ENCODE measurements at places on chromosomes 12 and 14. TPM values are rescaled to one million over a fixed set of nuclear protein-coding genes. Genes with fewer than 3 reads are reported as not detected.

DNA sequence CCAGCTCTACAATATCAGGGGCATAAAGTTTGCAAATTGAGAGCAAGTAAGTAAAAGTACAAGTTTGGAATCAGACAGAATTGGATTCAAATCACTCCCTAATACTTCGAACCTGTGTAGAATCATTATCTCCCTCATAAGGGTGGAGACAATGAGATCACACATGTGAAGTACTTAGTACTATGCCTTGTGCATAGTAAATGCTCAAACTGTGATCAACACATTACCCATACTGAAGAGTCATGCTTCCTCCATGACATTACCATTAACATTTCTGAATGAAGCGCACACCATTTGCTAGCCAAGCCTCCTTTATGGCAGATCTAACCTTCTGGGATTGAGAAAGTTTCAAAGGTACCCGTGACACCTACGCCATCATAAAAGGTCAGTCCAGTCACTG is 26.6 kb upstream of the NRDE2 start:
- DNase-seq: no peak
- no peaks in the 10 kb centered on the region for H3K4me1 ChIP-seq
- no peaks in the 10 kb centered on the region for H3K36me3 ChIP-seq
- peaks cover 30% of the 10 kb centered on the region for H3K27me3 ChIP-seq
- no peak overlapping the region for H3K4me3 ChIP-seq

DNA sequence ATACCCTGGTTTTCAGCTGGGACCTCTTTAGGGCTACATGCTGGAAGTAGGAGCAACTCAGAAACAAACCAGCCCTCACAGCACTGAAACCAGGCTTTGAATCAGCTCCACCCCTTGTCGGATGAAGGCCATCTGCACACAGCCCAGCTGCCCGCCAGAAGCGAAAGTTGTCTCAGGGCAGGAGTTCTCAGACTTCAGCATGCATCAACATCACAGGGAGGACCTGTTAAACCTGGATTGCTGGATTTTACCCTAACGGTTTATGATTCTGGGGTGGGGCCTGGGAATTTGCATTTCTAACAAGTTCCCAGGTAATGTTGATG is 10.9 kb downstream of the SYNDIG1L start:
- no peak for DNase-seq
- peaks cover 15% of the 10 kb centered on the region for H3K4me1 ChIP-seq
- H3K4me3 ChIP-seq: no peak overlapping the region
- H3K36me3 ChIP-seq: no peaks in the 10 kb centered on the region

DNA sequence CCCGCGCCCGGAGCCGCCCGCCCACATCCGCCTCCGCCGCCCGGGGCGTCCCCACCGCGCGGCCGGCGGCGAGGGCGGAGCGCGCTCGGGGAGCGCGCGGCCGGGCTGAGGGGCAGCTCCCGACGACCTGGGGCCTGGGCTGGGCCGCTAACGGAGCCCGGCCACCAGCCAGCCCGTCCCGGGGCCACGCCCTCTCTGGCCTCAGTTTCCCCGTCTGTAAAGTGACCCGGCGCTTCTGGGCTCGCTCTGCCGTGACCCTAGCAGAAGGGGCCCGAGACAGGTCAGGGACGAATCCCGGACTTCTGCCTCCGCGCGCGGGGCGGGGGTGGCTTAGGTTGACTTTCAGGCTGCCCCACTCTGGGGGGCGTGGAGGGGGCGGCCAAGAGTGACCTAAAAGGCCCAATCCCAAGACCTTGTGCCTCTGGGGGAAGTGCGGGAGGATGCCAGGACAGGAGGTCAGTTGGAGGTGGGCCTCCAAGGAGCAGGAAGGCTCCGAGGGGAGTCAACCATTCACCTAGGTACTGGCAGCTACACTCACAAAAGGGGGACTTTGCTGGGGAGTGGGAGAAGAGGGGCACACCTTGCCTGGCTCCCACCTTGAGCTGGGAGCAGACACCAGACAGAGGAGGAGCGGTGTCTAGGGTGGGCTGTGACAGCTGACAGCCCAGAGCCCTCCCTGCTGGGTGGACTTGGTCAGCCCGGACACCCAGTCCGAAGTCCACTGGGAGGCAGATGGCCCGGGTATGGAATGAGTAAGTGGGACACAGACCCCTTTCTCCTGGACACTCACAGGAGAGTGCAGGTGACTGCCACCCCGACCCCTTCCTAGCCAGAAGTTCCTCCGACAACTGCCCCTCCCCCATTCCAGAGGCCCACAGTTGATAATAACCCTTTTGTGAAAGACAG is 486 bp upstream of the AKT1 start:
- DNase-seq: no peak
- H3K36me3 ChIP-seq: no peaks in the 10 kb centered on the region
- H3K4me1 ChIP-seq: peaks cover 38% of the 10 kb centered on the region
- peak overlapping the region; percentile 90 for H3K4me3 ChIP-seq
- peaks cover 41% of the 10 kb centered on the region for H3K27me3 ChIP-seq
- no peak overlapping the region for H3K27ac ChIP-seq

DNA sequence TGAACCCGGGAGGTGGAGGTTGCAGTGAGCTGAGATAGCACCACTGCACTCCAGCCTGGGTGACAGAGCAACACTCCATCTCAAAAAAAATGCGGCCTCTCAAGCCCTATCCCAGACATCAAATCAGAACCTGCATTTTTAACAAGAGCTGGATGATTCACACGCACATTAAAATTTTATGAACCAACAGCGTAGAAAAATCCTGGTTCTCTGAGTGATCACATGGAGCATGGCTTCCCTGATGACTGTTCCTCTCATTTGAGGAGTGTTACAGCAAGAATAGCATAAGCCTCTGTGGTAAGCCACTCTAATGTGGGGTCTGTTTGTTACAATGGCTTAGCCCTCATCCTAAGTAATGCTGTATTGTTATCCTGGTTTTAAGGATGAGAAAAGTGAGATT is 163.6 kb downstream of the BRMS1L start:
- no peak overlapping the region for H3K27ac ChIP-seq
- H3K4me3 ChIP-seq: no peak overlapping the region
- DNase-seq: no peak
- H3K27me3 ChIP-seq: peaks cover 3% of the 10 kb centered on the region

DNA sequence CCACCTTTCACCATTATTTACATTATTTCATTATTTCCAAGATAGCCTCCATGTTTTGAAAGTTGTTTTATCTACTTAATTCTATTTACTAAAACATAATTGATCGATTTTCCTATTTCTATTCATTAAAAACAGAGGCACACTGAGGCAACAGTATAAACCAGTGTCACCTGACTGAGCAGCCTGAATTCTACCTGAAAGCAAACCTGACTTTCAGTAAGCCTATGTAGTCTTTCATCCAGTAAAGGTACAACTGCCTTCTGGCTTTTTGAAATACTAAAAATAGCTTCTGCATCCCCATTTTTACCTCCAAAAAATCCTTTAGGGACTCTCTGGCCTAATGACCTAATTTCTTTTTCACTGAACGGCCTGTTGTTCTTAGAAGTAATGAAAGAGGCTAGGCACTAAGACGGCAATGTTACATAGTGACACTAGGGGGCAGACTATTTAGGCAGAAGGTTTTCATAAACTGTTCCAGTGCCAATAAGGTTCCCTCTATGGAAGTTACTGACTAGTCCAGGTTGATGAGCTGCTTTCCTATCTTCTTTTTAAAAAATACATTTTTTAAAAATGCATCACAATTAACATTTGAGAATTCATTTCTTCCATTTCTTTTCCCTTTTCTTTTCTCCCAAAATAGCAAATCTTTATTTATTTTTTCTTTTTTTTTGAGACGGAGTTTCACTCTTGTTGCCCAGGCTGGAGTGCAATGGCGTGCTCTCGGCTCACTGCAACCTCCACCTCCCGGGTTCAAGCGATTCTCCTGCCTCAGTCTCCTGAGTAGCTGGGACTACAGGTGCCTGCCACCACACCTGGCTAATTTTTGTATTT is 17.5 kb downstream of the ANAPC5 start:
- peaks cover 5% of the 10 kb centered on the region for H3K36me3 ChIP-seq
- H3K4me3 ChIP-seq: no peak overlapping the region
- H3K27ac ChIP-seq: no peak overlapping the region
- H3K4me1 ChIP-seq: no peaks in the 10 kb centered on the region

DNA sequence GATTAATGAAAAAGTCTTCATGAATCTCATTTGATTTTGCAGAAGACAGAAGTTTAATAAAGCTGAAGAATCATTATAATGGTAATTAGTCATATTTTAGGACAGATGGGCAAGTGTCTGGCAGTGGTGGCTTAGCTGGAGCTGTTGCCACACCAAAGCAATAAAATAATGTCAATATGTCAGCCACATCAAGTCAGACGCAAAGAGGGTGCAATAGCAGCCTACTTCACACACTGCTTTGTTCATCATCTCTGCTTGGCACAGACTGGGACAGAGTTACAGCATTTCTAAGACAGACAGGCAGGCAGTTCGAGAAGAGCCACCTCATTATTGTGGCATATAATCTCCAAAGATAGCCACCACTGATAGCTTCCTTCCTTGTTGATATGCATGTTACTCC is 16.9 kb upstream of the KRR1 start:
- H3K4me3 ChIP-seq: no peak overlapping the region
- no peaks in the 10 kb centered on the region for H3K36me3 ChIP-seq
- no peaks in the 10 kb centered on the region for H3K27me3 ChIP-seq
- DNase-seq: no peak

GRCh38 chr12:26157001-26157400 is 32.2 kb upstream of the BHLHE41 start:
- H3K4me3 ChIP-seq: no peak overlapping the region
- H3K27me3 ChIP-seq: no peaks in the 10 kb centered on the region
- H3K4me1 ChIP-seq: no peaks in the 10 kb centered on the region
- H3K36me3 ChIP-seq: no peaks in the 10 kb centered on the region
- no peak for DNase-seq

DNA sequence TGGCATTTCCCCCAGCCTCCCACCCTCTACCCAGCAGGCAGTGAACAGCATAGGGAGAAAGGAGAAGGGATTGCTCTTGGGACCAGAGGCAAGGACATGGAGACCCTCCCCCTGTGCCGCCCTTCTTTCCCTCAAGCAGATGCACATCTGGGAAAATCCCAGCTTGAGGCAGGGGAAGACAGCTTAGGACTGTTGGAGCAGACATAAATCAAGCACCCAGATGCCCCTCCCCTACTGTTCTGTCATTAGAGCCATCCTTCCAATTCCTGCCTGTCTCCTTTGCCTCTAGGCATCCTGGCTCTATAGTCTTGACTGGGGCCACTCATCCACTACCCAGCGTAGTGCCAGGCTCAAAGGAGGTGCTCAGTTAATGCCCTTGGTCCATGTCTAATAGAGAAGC is 7.5 kb upstream of the CISTR start:
- DNase-seq: no peak
- H3K27me3 ChIP-seq: peaks cover 79% of the 10 kb centered on the region
- peaks cover 33% of the 10 kb centered on the region for H3K4me1 ChIP-seq
- peak overlapping the region; percentile 35 for H3K4me3 ChIP-seq
- no peak overlapping the region for H3K27ac ChIP-seq

GRCh38 chr12:121536899-121537813 is 43.7 kb downstream of the KDM2B start:
- H3K36me3 ChIP-seq: no peaks in the 10 kb centered on the region
- H3K4me1 ChIP-seq: peaks cover 38% of the 10 kb centered on the region
- DNase-seq: peak; percentile 68
- peak overlapping the region; percentile 68 for H3K4me3 ChIP-seq
- H3K27ac ChIP-seq: no peak overlapping the region
- H3K27me3 ChIP-seq: no peaks in the 10 kb centered on the region

DNA sequence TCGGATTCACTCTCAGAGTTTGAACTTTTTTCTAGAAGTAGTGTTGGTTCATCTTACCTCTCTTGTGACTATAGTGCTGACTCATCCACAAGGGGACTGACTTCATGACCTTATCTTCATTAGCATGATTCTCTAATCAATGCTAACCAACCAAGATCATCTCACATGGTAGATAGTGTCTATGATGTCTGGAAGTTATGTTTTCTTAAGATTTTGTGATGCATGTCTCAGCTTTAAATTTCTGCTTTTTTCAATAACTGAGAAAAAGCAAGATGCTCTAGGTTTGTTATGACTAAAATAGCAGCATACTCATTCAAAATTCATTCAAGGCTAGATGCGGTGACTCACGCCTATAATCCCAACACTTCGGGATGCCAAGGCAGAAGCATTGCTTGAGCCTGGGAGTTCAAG is 12.3 kb upstream of the SLC35E3 start:
- H3K4me3 ChIP-seq: no peak overlapping the region
- H3K4me1 ChIP-seq: no peaks in the 10 kb centered on the region
- DNase-seq: no peak
- H3K36me3 ChIP-seq: peaks cover 11% of the 10 kb centered on the region

- peaks cover 22% of the 10 kb centered on the region for H3K4me1 ChIP-seq
- H3K27ac ChIP-seq: no peak overlapping the region
- no peaks in the 10 kb centered on the region for H3K36me3 ChIP-seq
- H3K27me3 ChIP-seq: no peaks in the 10 kb centered on the region
These were observed 16.1 kb upstream of the WSCD2 start for GRCh38 chr12:108112832-108113556.

DNA sequence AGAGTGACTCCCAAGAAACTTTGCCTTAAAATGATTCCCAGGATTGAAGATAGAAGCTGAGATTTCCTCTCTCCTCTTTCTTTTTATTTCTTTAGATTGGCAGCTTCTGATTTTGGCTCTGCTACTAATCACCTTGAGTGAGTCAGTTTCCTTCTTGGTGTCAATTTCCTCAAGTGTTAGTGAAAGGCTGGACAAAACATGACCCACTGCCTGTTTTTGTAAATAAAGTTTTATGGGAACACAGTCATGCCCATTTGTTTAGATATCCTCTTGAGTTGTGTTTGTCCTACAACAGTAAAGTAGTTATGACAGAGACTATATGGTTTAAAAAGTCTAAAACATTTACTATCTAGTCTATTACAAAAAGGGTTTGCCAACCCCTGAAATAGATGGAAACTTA is 227.2 kb upstream of the TBX3 start:
- no peak overlapping the region for H3K27ac ChIP-seq
- H3K27me3 ChIP-seq: no peaks in the 10 kb centered on the region
- no peak for DNase-seq
- peaks cover 16% of the 10 kb centered on the region for H3K4me1 ChIP-seq
- H3K36me3 ChIP-seq: no peaks in the 10 kb centered on the region

DNA sequence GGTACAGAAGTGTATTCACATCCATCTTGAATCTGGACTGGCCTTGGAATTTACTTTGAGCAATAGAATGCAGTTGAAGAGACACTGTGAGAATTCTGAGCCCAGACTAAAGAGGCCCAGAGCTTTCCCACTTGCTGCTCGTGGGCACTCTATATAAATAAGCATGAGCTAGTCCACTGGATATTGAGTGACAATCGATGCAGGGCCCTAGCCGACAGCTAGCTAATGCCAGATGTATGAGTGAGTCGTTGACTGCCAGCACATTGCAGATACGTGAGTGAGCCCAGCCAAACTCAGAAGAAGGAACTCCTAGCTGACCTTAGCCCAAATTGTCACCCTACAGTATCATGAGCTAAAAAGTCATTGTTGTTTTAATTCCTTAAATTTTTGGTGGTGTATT is 24.9 kb downstream of the NAV3 start:
- no peaks in the 10 kb centered on the region for H3K27me3 ChIP-seq
- H3K36me3 ChIP-seq: no peaks in the 10 kb centered on the region
- H3K27ac ChIP-seq: peak overlapping the region; percentile 35
- DNase-seq: no peak
- H3K4me3 ChIP-seq: no peak overlapping the region
- no peaks in the 10 kb centered on the region for H3K4me1 ChIP-seq

Gene CELA1
- not detected for total RNA-seq

Gene SLC39A2
- total RNA-seq: 0.36 TPM

Gene SERPINA10
- total RNA-seq: not detected

Gene RPS6KL1
- 14.1 TPM for total RNA-seq

Gene LPAR5
- not detected for total RNA-seq
